Omental fat pad (tissue), 4 donors: ENCODE measurements at places on chromosomes 16 and 17.

- no peak for DNase-seq
Measured at GRCh38 chr17:77530591-77530990, 389.8 kb downstream of the SEC14L1 start.

GRCh38 chr16:55875273-55875672 is at the start of gene CES5A:
Gene CES5A (minus strand): TSS chr16:55875373. CDS start chr16:55875221, 152 bp downstream.
- no peak for DNase-seq

DNA sequence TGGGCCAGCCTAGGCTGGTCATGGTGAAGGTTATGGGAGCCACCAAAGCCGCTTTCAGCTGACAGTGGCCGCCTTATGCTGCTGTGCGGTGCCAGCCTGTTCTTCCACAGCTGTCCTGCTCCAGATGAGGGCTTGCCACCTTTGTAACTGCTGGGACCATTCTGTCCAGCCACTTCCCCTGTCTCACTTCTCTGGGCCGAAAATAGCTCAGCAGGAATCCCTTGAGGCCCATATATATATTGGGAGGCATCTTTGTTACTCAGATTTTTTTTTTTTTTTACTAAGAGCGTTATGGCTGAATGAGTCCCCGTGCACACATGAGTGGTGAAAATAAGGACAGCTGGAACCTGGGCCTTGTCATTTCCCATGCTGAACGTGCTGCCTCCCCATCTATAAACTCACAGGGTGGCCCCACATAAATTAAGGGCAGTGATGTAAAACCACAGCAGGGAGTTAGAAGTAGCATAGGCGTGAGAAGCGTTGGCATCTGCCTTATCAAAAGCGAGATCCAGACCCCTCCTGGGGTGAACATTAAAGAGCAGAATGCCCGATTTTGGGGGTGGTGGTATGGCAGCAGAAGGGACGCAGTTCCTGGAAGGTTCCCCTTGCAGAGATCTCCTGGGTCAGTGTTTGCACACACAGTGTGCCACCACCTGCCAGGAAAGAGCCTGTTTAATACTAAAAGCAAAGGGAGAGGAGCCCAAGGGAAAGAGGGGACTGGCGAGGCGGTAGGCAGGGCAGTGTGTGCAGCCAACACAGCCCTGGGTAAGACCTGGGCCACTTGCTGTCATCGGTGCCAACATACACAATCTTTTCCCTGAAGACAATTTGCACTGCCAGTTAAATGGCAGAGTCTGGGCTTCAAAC is 57.8 kb downstream of the USP43 start:
- no peak for DNase-seq

DNA sequence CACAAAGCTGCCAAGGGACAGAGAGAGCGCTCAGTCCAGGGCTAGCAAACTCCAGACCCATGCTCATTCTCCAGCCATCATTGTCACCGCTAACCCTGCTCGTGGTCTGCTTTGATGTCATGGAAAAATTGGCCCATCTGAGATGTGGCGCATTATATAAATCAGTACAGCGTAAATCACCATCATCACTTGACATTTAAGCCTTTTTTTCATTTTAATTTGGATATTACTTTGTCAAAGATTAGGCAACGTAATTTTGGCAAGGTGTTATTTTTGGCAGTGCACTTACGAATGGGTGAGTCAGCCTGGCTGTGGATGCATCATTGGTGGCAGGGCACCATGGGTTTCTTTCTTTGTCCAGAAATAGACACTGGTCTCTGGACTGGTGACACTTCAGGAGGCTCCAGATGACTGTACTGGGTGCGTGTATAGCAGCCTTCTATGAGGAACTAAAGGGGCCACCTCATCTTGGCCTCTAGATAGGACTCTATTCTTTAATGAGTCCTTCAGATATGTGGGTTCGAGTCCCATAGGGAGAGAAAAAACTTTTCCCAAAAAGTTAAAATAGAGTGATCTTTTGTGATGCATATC is 166.3 kb downstream of the MSI2 start:
- no peak for DNase-seq

DNA sequence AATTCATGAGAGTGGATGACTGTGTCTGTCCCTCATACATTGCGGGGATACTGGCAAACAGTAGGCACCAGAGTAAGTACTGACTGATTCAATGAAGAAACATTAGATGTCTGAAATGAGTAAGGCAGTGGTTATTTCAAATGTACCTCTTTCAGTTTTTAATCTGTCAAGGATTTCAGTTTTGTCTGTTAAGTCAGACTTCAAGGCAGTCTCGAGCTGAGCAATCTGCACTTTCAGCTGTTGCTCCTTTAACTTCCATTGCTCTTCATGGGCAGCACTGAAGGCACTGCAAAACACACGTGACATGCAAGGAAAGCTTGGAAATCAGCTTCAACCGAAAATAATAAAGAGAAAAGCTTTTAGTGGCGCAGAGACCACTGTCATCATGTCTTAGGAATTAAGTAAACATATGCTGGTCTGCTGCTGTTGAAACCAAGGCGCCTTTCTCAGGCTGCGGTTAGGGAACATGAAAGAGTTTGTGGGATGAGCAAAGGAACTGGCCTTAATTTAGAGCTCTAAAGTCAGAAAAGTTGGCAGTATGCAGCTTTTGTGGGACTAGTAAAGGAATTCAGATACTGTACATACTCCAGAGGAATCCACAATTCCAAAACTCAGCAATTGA is 38.8 kb downstream of the RPGRIP1L start:
- DNase-seq, result no peak

DNA sequence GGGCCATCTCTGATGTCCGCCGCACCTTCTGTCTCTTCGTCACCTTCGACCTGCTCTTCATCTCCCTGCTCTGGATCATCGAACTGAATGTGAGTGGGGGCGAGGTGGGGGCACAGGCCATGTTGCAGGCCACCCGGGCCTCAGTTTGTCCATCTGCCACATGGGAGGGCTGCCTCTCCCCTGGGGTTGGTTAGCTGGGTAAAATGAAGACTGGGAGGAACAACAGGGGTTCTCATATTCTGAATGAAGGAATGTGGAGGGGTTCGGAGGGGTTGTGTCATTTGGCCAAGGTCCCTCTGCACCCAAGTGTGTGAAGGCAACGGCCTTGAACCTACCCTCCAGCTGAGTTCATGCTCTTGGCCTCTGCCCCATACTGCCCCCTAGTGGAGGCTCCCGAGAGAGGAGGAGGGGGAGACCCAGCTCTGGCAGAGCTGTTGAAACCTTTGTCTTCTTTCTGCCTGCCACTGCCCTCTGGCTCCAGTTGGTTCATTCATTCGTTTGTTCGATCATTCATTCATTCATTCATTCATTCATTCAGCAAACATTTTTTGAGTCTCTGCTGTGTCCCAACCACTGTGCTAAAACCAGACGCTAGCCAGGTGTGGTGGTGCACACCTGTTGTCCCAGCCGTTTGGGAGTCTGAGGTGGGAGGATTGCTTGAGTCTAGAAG is 11.4 kb upstream of the TCAP start:
- DNase-seq, result peak; percentile 77

DNA sequence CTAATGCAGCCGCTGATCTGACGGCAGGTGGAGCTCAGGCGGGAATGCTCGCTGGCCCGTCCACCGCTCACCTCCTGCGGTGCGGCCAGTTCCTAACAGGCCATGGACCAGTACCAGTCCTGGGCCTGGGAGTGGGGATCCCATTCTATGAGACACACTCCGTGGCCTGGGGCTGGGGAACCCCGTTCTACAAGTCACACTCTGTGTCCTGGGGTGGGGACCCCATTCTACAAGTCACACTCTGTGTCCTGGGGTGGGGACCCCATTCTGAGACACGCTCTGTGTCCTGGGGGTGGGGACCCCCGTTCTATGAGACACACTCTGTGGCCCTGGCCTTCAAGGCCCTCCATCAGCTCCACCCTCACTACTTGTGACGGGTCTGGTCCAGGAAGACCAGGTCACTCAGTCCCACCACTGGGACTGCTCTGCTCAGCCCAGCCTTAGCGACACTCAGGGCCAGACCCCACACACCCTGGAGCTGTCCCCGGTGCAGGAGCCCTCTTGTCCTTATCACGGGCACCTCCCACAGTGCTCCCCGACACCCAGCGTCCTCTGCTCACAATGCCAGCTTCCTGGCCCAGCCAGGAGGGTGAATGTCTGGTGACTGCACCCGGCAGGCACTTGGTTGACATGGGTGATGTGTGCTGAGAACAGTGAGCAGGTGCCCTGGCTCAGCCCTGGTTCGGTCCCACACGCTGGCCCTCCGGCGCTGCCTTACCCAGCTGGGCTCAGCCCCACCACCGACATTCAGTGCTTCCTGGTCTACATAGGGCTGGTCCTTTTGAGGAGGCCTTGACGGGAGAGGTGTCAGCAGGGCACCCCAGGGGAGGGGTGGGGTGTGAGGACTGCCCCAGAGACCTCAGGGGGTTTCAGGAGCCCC is 89.1 kb downstream of the TBC1D16 start:
- DNase-seq, result no peak

GRCh38 chr17:82228842-82229697 is at the start of gene SLC16A3:
Gene SLC16A3 (plus strand): TSS chr17:82229042. CDS start chr17:82236009, 6,967 bp downstream.
- DNase-seq, result no peak

- DNase-seq, result no peak
Measured at GRCh38 chr16:51807551-51807950, 656.5 kb upstream of the SALL1 start.

DNA sequence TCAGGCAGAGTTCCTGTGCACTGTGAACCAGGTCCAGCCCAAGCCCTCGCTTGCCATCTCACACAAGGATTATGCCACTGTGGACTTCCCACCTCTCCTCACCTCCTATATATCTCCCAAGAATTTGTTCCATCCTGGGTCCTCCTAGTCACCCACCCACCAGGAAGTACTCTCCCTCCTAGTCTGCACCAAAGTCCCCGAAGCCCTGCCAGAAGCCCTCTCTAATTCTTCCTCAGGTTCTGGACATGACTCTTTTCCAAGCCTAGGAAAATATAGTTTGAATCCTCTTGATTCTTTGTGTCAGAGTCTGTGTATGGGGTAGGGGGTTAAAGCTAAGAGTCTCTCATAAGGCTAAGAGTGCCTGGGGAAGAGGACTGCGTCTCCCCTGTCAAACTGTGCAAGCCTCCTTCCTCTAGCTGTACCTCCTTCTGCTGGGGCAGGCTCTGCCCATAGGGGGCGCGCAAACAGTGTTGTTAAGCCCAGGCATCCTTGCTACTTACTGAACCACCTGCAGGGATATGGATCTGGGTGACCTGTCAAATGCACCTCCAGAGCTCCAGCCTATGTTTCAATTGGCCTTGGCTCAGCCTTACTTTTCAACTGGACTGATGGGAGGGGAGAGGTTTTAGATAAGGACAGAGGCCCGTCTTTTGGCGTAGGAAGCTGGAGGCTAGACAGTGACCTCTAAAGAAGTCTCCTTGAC is 16.6 kb upstream of the DLX4 start:
- DNase-seq, result peak; percentile 78

DNA sequence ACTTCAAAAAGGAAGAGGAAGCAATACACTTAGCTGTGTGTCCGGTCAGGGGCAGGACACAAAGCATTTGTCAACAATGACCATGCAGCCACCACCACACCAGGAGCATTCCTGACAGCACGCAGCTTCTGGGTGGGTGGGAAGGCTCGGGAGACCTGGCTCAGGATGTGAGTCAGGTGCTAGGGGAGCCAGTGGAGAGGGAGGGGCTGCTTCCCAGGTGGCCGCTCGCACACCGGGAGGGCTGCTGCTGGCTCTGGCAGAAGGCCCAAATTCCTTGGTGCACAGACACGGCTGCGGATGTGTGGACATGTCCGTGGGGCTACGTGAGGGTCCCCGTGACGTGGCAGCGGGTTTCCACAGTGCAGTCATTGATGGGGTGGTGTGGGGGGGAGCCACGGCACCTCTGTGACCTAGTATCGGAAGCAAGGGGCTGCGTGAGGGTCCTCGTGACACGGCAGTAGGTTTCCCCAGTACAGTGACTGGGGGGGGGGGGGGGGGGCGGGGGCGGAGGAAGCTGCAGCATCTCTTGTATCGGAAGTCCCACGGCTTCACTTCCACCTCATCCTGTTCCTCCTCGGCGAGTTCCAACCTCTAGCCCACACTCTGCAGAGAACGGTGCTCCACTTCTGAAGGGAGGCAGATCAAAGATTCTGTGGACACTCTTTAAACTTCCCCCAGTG is 112.8 kb downstream of the ZNF778 start:
- DNase-seq, result no peak

- no peak for DNase-seq
Measured at GRCh38 chr17:55279788-55280187, 15.0 kb downstream of the HLF start.

DNA sequence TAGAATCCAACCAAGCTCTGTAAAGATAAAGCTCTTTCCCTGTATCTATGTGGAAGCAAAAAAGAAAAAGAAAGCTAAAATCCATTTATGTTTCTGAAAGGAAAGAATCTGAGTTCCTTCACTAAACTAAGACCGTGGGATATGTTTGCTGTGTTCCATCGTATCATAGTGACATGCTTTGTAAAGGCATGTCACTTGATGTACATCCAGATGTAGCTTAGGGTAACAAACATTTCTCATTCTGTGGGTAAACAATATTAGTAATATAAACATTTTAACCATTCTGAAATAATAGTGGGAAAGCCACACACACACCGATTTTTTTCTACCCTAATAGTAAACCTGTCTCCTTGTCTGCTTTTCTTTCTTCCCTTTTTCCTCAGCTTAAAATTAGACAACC is 78.1 kb downstream of the TUBD1 start:
- no peak for DNase-seq
